ENCODE measurements at places on chromosomes 3 and 15.
A peak's percentile ranks its signal among the peaks of the same experiment; 100 is the strongest.

DNA sequence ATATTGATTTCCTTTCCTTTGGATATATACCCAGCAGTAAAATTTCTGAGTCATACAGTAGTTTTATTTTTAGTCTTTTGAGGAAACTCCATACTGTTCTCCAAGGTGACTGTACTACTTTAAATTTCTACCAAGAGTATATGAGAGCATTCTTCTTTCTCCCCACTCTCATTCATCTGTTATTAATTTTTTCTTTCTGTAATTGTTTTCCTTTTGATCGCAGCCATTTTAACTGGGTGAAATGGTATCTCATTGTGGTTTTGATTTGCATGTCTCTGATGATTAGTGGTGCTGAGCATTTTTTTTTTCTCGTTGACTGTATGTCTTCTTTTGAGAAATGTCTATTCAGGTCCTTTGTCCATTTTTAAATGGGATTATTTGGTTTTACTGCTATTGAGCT lies 18.3 kb upstream of the VGLL3 start:
- DNase-seq, result no peak

DNA sequence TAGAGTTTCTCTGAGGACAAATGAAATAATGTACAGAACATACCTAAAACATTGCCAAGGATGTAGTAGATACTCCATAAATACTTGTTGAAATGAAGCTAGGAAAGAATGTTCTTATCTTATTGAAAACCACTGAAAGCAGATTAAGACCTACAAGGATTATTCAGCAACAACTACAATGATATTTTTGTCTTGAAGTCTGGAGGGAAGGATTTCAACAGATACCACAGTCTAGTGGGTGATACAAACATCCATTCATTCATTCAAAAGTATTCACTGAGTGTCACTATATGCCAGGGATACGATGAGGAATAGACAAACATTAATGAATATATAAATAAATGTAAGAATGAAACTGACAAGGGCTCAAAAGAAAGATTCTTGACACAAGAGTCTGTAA lies 74.7 kb upstream of the THBS1 start:
- no peak for DNase-seq

GRCh38 chr3:159536876-159537275 lies 451.8 kb upstream of the IL12A start:
- DNase-seq, result no peak

GRCh38 chr15:77037388-77038209 lies 33.3 kb downstream of the TSPAN3 start:
- no peak for DNase-seq

GRCh38 chr15:33641069-33641468 lies 327.2 kb upstream of the CHRM5 start:
- no peak for DNase-seq

DNA sequence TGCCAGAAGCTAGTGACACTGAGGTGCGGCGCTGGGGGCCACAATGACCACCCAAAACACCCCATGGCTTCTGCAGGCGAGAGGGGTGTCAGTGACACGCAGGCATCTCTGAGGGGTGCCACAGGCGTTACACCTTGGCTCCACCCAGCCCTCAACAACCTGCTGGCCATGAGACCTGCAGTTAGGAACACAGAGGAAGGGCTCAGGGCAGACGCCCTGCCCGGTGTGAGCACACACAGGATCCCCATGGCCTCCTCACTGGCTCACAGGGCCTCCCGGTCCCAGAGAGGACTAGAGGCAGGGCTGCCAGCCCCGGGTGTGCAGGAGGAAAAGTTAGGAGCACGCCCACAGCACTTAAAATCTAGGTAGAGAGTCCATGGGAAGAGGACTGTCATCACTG lies 35.1 kb downstream of the CYFIP1 start:
- no peak for DNase-seq

GRCh38 chr3:10387881-10388609 lies 67.1 kb upstream of the SEC13 start:
- DNase-seq, result no peak

DNA sequence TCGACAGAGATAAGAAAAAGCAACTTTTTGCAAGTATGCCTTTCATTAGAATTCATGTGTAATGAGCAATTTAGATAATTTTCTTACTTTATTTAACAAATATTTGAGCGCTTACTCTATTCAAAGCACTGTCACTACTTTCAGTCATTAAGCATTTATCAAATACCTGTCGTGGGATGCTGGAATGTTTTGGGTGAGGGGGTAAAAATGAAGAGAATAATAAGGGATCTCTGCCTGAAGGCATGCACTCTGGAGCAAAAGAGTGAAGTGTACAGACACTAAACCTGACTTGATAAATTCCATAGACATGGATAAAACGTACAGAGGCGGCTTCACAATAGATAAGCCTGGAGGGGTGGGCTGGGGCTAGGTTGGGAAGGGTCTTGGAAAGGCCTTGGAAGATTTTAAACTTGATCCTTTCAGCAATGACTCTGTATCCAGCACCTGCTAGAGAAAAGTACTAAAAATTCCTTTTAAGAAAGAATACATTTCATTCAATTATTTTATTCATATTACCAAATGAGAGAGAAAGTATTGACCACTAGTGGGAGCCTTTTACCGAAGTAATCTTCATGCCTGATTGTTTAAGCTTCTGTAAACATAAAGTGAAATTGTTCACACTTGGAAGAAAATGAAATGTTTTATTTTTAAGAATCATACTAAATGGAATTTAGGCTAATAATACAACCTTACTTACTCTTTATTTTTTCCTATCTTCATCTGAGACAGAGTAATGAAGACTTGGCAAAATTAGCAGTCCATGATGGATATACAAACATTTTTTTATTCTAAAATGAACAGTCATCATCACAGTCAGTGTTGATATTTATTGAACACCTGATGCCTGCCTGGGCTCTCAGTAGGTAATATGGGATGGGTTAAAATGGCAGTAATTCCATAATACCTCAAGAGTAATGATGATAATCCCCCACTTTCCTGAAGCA lies 113.2 kb downstream of the PPP2R3A start:
- DNase-seq, result no peak

DNA sequence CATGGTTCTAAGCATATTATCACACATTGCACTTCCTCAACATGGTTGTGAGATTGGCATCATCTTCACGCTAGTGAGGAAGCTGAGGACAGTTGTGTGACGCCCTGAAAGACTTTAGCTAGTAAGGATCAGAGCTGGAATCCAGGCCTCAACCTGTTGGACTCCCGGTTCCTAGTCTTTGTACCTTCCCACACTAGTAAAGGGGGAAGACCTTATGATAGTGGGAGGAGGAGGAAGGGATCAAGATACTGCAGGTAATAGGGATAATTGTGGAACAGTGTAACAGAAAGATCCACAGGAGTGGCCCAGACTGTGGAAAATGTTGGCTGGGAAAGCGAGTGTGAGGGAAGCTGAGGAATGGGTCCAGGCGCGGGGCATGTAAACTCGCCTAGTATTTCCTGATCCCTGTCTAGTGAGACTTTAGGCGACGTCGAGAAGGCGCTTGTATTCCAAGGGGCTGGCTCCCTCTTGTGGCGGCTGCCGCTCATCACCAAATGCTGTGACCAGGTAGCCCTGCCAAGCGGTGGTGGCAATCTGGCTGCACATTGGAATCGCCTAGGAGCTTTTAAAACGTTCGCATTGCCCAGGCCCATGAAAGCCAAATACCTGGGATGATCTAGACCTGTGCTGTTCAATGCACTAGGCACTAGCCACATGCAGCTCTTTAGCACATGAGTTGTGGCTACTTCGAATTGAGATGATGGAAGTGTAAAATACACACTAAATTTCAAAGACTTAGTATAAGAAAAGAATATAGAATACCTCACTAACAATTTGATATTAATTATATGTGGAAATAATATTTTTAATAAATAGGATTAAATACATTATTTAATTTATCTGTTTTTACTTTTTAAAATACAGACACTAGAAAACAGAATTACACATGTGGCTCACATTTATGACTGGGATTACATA lies 38.8 kb upstream of the CLDN18 start:
- DNase-seq, result peak; percentile 76

- no peak for DNase-seq
Measured at GRCh38 chr3:28328188-28329151, 20.1 kb upstream of the ZCWPW2 start.

GRCh38 chr3:30098653-30099455 lies 507.5 kb upstream of the TGFBR2 start:
- no peak for DNase-seq

- no peak for DNase-seq
Measured at GRCh38 chr15:61731099-61731498, 329.1 kb downstream of the VPS13C start.

DNA sequence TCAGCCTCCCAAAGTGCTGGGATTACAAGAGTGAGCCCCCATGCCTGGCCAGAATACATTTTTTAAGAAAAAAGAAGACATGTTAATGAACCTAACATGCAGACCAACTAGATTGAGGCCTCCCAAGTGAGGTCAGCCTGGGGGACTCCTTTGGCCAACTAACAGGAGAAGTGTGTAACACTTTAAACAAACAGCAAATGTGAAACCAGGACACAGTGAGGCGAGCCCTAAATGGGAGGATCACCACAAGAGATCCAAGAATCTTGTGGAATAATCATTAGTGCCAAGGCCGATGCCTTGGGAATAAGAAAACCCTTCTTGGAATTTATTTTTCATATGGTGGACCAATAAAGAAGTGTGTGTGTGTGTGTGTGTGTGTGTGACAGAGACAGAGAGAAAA lies 73.9 kb downstream of the ATP10A start:
- DNase-seq, result no peak

- DNase-seq, result no peak
Measured at GRCh38 chr3:88809993-88810392, 297.4 kb upstream of the EPHA3 start.

DNA sequence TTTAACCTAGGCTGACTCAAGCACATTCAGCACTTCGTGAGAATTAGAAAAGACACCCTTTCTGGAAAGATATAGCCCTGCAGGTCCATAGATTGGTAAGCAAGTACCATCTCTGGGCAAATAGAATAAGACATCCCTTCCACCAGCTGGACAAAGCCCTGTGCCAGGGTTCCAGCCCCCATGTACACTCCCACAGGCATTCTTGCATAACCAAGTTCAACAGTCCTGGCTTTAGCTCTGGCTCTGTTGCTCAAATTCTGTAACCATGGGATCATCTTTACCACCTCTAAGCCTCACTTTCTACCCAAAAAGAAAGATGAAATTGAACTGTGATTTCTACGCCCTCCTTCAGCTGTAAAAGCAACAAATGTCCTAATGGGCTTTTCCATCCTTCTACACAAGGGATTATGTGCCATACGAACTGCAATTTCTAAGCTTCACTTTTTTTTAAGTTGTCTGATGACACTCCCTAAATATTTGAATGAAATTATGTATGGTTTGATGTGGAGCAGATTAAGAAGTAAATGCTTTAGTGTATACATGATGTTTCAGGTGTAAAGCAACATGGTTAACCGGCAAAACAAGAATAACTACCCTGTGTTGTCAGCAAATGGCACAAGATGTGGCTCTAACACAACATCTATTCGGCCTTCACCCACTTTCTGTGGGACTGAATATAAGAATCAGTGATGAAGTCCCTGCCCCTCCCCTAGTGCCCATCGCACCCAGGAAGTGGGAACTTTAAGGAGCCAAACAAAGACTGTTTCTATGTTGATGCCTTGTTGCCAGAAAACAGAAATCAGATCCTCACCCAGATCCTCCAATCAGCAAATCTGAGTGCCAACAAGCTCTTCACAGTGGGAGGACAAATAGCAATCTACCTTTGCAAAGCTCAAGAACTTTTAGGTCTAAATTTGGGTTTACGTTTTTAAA lies 165.7 kb downstream of the P3H2 start:
- DNase-seq, result no peak

- no peak for DNase-seq
Measured at GRCh38 chr15:89649013-89649625, 6.1 kb downstream of the KIF7 start.

GRCh38 chr3:143535994-143536784 lies 312.1 kb downstream of the SLC9A9 start:
- no peak for DNase-seq

GRCh38 chr3:111712294-111713167 lies 117.4 kb upstream of the ZBED2 start:
- no peak for DNase-seq

- DNase-seq, result no peak
Measured at GRCh38 chr3:79497447-79498111, 270.2 kb downstream of the ROBO1 start.

DNA sequence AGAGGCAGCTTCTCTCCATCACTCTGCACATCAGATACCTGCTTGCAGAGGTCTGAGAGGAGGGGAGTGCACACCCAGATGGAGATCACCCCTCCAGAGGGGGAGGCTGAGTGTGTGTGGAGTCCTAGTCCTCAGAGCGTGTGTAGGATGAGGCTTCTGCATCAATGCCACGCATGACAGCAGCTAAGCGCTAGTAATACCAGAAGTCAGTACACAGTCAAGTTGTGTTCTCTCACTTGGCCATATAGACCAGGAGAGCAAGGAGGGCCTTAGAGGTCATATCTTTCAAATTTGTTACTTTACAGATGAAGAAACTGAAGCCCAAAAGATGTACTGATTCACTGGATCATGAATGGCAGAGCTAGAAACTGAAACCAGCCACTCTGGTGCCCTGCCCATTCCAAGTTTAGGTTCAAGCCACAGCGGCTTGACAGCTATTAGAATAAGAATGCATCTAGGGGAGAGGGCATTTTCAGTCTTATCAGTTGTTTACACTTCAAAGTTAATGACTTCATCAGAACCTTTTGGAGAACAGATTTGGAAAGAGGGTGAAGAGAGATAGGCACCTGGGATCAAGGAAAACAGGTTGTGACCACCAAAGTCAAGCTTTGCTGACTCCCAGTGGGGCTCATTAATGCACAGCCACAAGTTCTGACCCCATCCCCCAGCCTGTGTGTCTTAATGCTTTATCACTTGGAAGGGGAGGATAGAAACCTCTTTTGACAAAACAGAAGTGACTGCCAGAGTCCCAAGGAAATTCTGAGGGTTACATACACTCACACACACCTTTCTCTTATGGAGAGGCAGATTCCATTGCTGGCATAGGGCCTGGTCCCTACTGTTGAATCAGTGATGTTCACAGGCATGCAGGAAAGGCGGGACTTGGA lies 310.3 kb downstream of the CHST2 start:
- no peak for DNase-seq

GRCh38 chr3:10357095-10357494 lies 36.2 kb upstream of the SEC13 start:
- DNase-seq, result no peak

GRCh38 chr3:126109880-126110235 lies 25.9 kb upstream of the SLC41A3 start:
- DNase-seq, result peak; percentile 5

DNA sequence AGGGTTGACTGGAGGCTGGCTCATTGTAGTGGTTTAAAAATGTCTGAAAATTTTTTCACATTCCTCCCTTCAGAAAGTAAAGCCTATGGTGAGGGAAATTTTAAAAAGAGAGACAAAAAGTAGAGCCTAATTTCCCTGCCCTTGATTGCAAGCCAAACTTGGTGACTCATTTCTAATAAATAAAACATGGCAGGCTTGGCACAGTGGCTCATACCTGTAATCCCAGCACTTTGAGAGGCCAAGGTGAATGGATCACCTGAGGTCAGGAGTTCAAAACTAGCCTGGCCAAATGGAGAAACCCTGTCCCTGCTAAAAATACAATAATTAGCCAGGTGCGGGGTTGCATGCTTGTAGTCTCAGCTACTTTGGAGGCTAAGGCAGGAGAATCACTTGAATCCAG lies 18.9 kb upstream of the ARRDC4 start:
- no peak for DNase-seq

- no peak for DNase-seq
Measured at GRCh38 chr3:185153171-185153771, 411 bp upstream of the C3orf70 start.

- DNase-seq, result no peak
Measured at GRCh38 chr3:196541684-196542445, 26.5 kb downstream of the WDR53 start.

All from progenitor cell of endocrine pancreas (in vitro differentiated cells).